ENCODE measurements at places on chromosomes 3 and 15.

DNA sequence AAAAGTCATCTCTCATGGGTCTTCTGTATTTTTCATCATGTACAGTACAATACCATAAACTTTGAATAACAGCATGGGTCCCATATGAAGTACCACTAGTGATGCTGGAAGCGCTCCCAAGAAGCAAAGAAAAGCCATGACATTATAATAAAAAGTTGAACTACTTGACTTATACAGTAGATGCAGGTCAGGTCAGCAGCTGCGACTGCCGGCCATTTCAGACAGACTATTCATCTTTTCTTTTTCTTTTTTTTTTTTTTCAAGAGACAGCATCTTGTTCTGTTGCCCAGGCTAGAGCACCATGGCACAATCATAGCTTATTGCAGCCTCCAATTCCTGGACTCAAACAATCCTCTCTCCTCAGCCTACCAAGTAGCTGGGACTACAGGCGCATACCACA lies 10.2 kb downstream of the RAF1 start:
- no peak for DNase-seq

DNA sequence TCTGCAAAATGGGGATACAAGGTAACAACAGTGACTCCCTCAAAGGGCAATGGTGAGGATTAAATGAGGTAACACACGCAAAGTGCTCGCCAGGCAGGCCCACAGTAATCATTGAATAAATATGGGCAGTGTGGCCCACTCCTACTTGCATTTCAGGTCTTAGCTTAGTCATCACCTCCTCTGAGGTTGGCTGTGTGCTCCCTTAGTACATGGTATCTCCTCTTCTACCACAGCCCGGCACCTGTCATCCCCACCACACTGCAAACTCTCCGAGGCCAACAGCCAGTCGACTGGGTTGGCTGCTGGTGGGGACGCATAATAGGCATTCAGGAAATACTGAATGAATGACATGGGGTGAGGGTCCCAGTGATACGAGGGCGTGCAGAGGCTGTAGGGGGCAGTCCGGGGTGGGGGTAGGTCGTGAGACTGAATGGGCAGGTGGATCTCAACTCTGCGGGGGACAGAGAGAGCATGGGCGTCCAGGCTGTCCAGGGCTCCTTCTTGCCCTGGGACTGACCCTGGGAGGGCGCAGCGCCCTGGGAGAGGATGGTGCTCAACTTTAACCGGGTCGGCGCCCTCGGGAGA lies 375 bp upstream of the MYZAP start:
- DNase-seq, result peak; percentile 13

- peak; percentile 71 for DNase-seq
These were observed 10.9 kb downstream of the TM2D3 start for GRCh38 chr15:101641129-101641764.

DNA sequence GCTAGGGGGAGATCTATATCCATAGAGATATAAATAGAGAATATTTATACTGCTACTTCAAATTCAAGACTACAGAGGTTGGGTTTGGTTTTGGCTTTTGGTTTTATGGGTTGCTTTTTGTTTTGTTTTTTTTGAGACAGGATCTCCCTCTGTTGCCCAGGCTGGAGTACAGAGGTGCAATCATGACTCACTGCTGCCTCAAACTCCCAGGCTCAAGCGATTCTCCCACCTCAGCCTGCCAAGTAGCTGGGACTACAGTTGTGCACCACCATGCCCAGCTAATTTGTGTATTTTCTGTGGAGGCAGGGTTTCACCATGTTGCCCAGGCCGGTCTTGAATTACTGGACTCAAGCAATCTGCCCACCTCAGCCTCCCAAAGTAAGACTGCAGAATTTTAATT lies 3.9 kb upstream of the UBL7 start:
- no peak for DNase-seq

- no peak for DNase-seq
These were observed 27.4 kb downstream of the CGNL1 start for GRCh38 chr15:57403566-57404325.

- DNase-seq, result no peak
These were observed 197.5 kb downstream of the ADAMTS9 start for GRCh38 chr3:64490180-64490724.

GRCh38 chr15:67931861-67932260 lies 92.0 kb upstream of the RNU6-1 start:
- DNase-seq, result no peak

- DNase-seq, result no peak
These were observed 65.2 kb upstream of the CHL1 start for GRCh38 chr3:131151-131888.

- DNase-seq, result no peak
These were observed 68.9 kb downstream of the WWTR1 start for GRCh38 chr3:149588909-149589308.

- DNase-seq, result no peak
These were observed 73.6 kb upstream of the MDFIC2 start for GRCh38 chr3:70386043-70386442.

DNA sequence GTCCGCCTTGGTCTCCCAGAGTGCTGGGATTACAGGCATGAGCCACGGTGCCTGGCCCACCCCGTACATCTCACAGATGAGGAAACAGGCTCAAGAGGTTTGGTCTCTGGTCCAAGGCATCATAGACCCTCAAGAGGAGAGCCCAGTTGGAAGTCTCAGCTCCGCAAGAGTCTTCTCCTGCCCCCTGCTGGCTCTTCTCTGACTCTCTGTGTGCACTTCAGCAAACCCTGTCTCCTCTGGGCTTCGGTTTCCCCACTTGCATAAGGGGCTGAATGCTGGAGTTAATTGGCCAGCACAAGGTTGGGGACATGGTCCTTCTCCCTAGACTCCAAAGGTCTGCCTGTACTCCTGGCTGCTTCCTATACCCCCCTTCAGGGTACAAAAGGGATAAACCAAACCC lies 3.9 kb downstream of the MST1R start:
- DNase-seq, result no peak

DNA sequence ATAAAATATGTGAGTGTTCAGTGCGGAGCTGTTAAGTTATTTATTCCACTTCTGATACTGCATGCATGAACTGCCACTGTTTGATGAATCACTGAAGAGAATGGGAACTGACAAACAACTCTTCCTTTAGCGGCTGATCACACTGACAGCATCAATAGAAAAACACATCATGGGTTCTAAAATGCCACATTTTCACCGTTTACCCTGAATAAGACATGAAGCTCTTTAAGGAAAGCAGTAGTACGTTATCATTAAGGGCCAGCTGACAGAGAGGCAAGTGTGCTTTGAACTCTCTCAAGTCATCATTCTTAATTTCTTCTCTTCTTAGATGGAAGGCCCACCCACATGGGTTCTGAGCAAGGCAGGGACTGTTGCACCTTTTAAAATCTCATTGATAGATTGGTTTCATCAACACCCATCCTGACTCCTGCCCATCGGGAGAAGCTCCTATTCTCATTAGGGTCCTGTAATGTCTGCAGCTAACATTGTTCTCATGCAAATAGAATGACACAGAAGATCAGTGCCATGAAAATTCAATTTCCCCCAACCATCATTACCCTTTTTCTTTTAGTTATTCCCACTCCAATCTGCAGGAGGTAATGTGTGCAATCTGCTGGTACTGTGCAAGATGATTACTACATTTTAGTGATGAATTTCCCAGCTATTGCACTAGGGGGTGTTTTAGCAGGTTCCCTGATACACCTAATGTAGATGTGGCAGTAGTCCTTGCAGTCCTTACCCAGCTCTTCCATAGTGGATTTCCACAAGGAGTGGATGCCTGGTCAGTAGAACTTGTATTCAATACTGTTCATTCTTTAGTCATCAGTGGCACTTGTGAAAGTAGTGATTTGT lies 119.1 kb downstream of the ROBO2 start:
- DNase-seq, result no peak

GRCh38 chr15:63079947-63080626 lies 37.5 kb downstream of the TPM1 start:
- DNase-seq, result no peak

DNA sequence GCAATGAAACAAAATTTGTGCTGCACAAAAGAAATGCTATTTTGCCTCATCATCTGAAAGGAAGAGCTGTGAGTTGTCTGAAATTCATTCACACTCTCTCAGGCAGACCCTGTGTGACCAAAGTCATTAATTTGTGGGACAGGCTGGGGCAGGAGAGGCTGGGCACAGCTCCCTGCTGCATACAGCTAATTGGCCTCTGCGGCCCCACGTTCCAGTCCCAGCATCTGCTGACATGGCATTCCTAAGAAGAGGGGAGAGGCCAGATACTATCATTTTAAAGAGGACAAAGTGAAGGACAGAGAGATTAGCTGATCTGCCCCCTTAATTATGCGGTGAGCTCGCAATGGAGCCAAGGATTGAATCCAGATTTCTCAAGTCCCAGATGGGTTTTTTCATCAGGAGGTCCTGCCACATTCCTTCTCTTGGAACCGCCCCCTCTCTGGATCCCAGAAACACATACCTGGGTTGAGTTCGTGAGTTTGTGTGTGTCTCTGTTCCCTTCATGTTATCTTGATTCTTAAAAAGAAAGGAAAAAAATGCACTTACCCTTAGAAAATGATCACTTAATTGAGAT lies 25.1 kb downstream of the POLR2M start:
- DNase-seq, result no peak

All from stimulated activated CD4-positive, alpha-beta T cell treated with anti-CD3 and anti-CD28 coated beads, Interleukin-1b, Interleukin-23, amount 100 ng/mL, for 48 hours (primary cell).